ENCODE measurements at places on chromosomes 5 and 9.

DNA sequence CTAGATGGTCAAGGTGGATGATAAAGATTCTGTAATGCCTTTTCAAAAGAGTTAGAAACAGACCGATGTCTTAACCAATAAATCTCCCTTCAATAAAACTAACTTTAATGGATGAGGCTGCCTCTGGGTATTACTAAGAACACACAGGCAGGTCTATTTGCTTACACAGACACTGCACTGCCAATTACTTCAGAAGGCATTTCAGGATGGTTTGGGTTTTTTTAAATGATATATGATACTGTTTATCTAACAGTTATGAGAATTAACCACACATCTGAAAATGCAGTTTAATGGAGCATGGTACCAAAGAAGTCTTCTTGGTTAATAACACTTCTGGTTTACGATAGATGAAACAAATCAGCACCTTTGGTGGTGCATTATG lies 367.9 kb upstream of the GRAMD2B start:
- DNase-seq = no peak

- DNase-seq = no peak
Measured at GRCh38 chr5:179378441-179379271, 33.4 kb upstream of the ADAMTS2 start.

DNA sequence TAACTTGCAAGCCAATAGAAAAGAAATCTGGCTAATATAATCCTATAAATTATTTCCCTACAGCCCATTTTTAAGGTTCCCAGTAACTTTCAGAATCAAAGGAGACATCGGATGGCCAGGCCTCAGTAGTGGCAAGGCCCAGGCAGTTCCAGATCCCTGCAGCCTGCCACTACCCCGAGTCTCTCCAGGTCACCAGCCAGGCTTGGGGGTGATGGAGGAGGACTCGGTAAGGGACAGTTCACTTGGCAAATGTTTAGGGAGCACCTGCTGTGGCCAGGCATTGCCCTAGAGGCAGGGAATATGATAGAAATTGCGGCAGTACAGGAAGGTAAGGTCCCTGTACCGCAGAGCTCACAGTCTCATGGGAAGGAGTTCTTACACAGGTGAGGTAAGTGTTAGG lies 15.2 kb upstream of the LTC4S start:
- DNase-seq = no peak

DNA sequence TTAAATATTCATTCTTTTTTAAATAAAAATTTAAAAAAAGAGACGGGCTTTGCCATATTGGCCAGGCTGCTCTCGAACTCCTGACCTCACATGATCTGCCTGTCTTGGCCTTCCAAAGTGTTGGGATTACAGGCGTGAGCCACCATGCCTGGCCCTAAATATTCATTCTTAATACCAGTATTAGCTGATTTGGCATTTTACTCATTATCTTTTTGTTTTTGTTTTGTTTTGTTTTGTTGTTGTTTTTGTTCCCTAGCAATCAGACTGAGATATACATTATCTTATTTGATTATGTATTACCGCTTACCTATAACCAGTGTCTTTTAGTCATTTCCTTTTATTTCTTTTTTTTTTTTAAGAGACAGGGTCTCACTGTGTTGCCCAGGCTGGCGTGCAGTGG lies 37.9 kb downstream of the RNF44 start:
- no peak for DNase-seq

DNA sequence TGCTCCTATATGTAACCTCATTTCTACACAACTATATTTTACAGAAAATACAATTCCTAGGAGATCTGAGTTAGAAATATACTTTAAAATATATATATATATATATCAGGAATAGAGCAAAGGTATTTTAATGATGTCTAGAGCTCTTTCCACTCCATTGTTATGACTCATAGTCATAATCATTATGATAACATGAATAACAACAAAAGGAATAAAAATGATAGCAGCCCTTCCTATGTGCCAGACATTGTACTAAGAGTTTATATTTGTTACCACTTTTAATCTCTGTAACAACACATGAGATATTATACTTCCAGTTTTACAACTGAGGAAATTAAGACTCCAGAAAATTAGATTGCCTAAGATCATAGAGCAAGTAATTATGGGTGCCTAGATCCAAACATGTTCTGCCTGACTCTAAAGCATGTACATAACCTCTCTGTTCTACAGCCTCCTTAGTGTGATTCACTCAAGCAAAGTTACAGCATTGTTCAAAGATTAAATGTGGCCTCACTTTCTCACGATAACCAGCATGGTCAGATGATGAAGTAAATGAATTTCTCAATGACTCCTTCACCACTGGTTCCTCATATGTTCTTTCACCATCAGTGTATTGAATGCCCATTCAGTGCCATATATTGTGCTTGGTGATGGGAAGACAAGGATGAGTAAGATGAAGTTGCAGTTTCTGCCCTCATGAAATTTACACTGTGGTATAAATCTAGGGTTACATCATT lies 452.1 kb downstream of the EFNA5 start:
- DNase-seq = no peak

- no peak for DNase-seq
Measured at GRCh38 chr5:155129513-155129880, 115.9 kb downstream of the KIF4B start.

GRCh38 chr9:35618854-35619799 lies 914 bp upstream of the CD72 start:
- DNase-seq = no peak

GRCh38 chr9:124202447-124202971 lies 55.2 kb upstream of the NEK6 start:
- DNase-seq = peak; percentile 11

DNA sequence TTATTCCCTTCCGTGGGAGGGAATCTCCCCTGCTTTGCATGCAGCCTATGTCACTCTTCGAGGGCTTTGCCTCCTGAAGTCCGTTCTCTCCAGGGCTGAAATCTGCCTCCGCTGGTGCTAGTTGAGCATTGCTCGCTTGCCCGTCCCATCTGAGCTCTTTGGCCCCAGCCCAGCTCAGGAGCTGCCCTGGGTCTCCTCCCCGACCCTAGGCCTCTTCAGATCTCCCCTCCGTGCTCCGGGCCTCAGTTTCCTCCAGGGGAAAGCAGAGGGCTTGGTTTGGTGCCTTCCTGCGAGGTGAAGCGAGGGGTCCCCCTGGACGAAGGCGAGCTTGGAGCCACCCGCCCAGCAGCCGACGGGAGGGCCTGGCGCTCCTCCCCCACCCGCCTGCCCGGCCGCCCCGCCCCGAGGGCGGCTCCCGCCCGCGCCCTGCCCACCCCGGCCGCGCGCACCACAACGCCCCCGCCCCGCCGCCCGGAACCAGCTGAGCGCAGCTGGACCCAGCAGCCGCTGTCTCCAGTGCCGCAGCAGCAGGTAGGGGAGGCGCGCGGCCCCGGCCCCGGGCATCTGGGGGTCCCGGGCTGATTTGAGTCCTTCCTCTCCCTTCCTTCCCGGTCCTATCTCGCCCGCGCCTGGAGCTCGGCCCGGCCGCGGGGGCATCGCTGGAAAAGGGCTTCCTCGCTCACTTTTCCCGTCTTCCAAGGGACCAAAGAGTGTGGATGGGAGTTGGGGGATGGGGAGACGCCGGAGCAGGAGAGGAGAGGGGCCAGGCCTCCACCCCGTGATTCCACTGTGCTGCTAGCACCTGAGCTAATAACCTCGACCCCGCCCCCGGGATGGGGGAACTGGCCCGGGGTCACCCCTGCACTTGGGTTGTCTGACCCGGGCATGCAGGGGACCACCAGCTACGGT lies at the start of gene GSN:
GSN (plus strand) TSS at position 474 of the 909 bp plus-strand sequence. CDS start 33,810 bp downstream, outside the sequence.
- peak; percentile 28 for DNase-seq

- DNase-seq = no peak
Measured at GRCh38 chr9:108845947-108846346, 9.8 kb downstream of the ACTL7B start.

DNA sequence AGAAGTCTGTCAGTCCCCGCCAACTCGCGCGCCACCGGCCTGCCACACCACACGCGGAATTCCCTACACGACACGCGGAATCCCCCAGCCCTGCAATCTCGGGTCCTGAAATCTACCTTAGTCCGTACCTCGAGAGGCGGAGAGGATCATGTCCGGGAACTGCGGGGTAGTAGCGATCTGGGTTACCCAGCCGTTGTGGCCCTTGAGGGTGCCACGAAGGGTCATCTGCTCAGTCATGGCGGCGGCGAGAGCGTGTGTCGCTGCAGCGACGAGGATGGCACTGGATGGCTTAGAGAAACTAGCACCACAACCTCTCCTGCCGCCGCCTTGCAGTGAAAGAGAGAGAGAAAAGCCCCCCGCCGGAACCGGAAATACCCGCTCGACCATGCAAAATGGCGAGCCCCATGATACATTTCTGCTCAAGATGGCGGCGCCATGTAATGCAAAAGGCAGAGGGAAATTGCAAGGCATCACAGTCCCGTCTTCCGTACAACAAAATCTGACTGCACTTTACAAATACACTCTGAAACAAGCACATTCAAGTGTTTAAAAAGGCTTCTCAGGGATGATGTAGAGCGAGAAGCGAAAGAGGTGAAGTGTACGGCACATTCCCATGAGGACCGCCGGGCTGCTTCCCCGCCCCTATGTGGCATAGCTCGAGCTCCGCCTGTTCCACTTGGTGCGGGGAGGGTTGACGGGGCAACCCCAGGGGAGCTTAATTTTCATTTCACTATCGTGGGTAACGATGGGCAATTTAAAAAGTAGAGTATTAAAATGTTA lies at the start of gene RACK1:
RACK1 (minus strand) TSS at position 343 of the 780 bp plus-strand sequence; CDS start at position 237, 106 bp downstream.
- DNase-seq = peak; percentile 80

GRCh38 chr5:73820326-73820725 lies 194.3 kb downstream of the ARHGEF28 start:
- no peak for DNase-seq

DNA sequence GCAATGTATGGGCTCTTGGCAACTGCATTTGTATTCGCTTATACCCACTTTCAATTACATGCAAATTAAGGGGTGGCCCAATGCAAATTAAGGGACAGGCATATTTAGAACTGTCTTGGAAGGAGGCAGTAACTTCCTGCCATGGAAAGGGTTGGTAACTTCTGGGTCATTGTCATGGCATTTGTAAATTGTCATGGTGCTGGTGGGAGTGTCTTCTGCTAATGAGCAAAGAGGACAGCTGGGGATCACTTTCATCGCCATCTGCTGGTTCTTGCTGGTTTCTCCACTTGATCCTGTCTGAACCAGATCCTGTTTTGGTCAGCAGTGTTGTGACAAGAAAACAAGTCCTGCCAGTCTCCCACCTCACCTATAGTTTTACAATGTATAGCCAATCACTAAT lies 23.3 kb upstream of the UGT3A2 start:
- no peak for DNase-seq

DNA sequence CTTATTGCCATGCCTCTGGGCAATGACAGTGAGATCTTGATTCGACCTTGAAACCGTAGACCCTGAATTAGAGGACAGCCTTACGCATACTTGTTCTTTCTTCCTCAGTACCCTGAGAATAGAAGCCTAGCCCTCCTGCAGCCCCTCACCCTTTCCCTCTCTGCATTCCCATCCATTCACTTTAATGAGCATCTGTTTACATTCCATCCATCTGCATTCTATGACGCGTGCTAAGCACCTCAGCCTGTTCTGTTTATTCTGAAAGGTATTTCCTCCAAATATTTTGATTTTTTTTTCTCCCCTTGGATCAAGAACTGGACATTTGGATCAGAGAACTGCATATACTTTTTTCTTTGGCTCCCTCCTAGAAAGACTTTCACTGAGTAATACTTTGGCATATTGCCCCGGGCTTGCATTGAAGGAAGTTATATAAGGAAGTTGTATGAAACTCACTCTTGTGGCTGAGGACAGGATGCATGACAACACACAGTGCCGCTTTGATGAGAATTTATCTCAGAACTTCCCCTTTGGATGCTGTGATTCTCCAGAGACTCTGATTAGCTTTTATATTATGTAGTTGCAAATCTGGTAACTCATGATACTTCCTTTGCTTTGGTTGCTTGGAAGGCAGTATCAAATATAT lies 15.7 kb downstream of the TMEM8B start:
- no peak for DNase-seq

DNA sequence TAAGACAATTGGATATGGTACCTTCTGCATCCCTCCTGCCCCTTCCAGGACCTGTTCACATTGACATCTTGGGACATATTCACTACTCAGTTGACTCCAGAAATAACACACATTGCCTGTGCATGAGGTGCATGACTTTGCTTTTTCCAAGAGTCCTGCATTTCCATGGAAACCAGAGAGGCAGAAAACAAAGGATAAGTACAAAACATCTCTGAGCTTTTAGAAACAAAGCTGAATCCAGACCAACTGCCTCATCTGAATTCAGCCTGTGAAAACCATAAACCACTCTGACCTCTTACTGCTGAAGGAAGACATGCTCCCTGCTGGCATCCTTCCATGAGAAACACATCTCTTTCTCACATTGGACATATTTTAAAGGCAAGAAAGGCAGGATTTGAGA lies 695.1 kb downstream of the TAF11L14 start:
- DNase-seq = no peak

DNA sequence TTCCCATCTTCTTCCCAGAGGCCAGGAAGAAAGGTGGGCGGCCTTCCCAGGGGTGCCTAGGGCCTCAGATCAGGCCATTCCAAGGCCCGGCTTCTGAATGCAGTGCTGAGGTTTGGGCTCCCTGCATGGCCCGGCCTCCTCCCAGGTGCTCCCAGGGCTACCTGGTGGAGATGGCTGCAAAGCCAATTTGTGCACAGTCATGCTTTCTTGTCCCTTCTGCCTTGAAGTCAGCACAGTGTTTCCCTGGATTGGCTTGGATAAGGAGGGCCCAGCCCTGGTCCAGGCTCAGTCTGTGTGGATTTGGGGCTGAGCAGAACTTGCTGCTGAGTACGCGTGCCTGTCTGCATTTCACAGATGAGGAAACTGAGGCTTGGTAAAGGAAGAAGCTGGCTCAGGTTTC lies 72.5 kb downstream of the RXRA start:
- DNase-seq = no peak

GRCh38 chr9:106737516-106737915 lies 125.5 kb upstream of the ZNF462 start:
- no peak for DNase-seq

DNA sequence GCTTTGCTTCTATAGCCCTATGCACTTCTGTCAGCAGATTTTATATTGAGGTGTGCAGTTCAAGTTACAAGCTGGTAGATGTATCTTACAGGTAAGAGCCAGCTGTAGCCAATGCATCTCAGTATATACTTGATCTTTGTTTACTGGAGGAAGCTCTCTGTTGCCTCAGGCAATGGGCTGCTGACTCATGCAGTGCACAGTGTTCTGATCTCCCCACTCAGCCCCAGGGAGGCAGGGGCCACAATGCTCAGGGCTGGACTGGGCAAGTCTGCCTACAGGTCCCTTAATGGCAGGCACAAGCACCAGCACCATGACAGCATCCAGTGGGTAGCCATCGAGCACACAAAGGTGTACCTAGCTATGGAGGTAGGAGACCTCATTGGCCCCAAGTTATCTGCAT lies 178.8 kb upstream of the CDH10 start:
- DNase-seq = no peak

DNA sequence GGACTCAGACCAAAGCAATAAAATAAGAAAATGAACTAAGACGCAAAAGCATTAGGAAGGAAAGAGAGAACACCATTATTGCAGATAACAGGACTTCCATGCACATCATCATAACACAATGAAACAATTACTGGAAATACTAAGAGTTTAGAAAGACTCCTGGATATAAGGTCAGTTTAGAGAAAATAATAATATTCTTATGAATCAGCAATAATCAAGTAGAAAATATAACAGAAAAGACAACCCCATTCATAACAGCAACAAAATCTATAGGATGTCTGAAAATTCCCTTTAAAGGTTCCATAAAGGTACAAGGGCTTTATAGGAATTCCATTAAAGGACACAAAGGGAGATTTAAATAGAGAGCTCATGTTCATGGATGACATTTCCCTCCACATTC lies 73.0 kb downstream of the SPTLC1 start:
- DNase-seq = no peak

GRCh38 chr9:6024035-6024554 lies 8.7 kb upstream of the RANBP6 start:
- no peak for DNase-seq

Data from stimulated activated CD8-positive, alpha-beta memory T cell treated with anti-CD3 and anti-CD28 coated beads, Interleukin-4, amount 100 ng/mL, for 1 hour (primary cell).